Esophagus (tissue), 2 donors: ENCODE measurements at places on chromosomes 2 and 18. TPM values are rescaled to one million over a fixed set of nuclear protein-coding genes. Genes with fewer than 3 reads are reported as not detected.

The PUM2 gene
- polyA plus RNA-seq, result 23.3 TPM

The CMPK2 gene
- polyA plus RNA-seq, result 0.96 TPM

The SLC19A3 gene
- polyA plus RNA-seq, result 0.14 TPM

The SP110 gene
- polyA plus RNA-seq, result 7.2 TPM

The SCN1A gene
- not detected for polyA plus RNA-seq

The KCTD18 gene
- polyA plus RNA-seq, result 4.9 TPM

The HRH4 gene
- 0.01 TPM for polyA plus RNA-seq

The C2orf66 gene
- polyA plus RNA-seq, result 0.16 TPM

The CCDC85A gene
- 0.11 TPM for polyA plus RNA-seq

The CCDC121 gene
- 1.0 TPM for polyA plus RNA-seq

The ADCYAP1 gene
- polyA plus RNA-seq, result 0.14 TPM

The EGR4 gene
- not detected for polyA plus RNA-seq

The REG1A gene
- 8.0 TPM for polyA plus RNA-seq

The IL1F10 gene
- 0.51 TPM for polyA plus RNA-seq

The SERPINB10 gene
- 0.46 TPM for polyA plus RNA-seq

The COLEC12 gene
- polyA plus RNA-seq, result 0.75 TPM

The OR6B2 gene
- polyA plus RNA-seq, result not detected

The KIF1A gene
- 0.06 TPM for polyA plus RNA-seq

The EFEMP1 gene
- polyA plus RNA-seq, result 5.9 TPM

The MYL1 gene
- polyA plus RNA-seq, result 0.24 TPM

The GCG gene
- 0.14 TPM for polyA plus RNA-seq

The PCARE gene
- polyA plus RNA-seq, result 0.22 TPM

The IL36G gene
- 6.2 TPM for polyA plus RNA-seq

The SERPINB12 gene
- polyA plus RNA-seq, result 1.4 TPM

The PAX3 gene
- not detected for polyA plus RNA-seq

The MBD1 gene
- 34.8 TPM for polyA plus RNA-seq

The APLF gene
- 1.3 TPM for polyA plus RNA-seq

The COX5B gene
- polyA plus RNA-seq, result 442 TPM

The RAPGEF4 gene
- 1.7 TPM for polyA plus RNA-seq

The CNTNAP5 gene
- not detected for polyA plus RNA-seq

The IL36A gene
- 394 TPM for polyA plus RNA-seq

The SKA1 gene
- 2.4 TPM for polyA plus RNA-seq

The IL1R2 gene
- polyA plus RNA-seq, result 67.4 TPM

The IWS1 gene
- polyA plus RNA-seq, result 19.7 TPM

The KCNE4 gene
- polyA plus RNA-seq, result 0.24 TPM

The LOXL3 gene
- 0.71 TPM for polyA plus RNA-seq

The ASTL gene
- 0.32 TPM for polyA plus RNA-seq

The DES gene
- polyA plus RNA-seq, result 672 TPM

The TGFA gene
- 16.3 TPM for polyA plus RNA-seq

The IL36B gene
- polyA plus RNA-seq, result 8.8 TPM

The MAP3K19 gene
- not detected for polyA plus RNA-seq

The LIMS4 gene
- 0.29 TPM for polyA plus RNA-seq

The STARD6 gene
- not detected for polyA plus RNA-seq

The CROCC2 gene
- polyA plus RNA-seq, result 0.12 TPM

The SALL3 gene
- polyA plus RNA-seq, result not detected

The PDE1A gene
- polyA plus RNA-seq, result 0.94 TPM

The VPS4B gene
- polyA plus RNA-seq, result 26.9 TPM

The PSMA8 gene
- 0.04 TPM for polyA plus RNA-seq

The UPP2 gene
- not detected for polyA plus RNA-seq

The AAMP gene
- 45.0 TPM for polyA plus RNA-seq
